ENCODE measurements at places on chromosomes 5 and 9.

DNA sequence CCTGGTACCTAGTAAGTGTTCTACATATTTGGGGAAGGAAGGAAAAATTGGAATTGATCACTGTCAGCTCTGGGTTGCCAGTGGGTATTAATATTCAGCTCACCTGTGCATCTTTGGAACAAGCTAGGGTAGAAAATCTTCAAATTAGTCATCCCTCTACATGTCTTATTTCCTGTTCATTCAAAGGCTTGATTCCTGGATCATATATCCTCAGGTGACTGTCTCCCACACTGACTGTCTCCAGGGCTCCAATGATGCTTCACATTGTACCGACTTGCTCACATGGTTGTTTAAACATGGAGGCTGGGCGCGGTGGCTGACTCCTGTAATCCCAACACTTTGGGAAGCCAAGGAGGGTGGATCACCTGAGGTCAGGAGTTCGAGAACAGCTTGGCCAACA is 11.6 kb upstream of the SUSD1 start:
- DNase-seq: no peak

- DNase-seq: no peak
Measured at GRCh38 chr9:121367306-121368137, 2.5 kb downstream of the STOM start.

GRCh38 chr5:84602371-84602771 is 217.7 kb upstream of the EDIL3 start:
- DNase-seq: no peak

- DNase-seq: no peak
Measured at GRCh38 chr9:16289639-16290038, 580.8 kb downstream of the BNC2 start.

DNA sequence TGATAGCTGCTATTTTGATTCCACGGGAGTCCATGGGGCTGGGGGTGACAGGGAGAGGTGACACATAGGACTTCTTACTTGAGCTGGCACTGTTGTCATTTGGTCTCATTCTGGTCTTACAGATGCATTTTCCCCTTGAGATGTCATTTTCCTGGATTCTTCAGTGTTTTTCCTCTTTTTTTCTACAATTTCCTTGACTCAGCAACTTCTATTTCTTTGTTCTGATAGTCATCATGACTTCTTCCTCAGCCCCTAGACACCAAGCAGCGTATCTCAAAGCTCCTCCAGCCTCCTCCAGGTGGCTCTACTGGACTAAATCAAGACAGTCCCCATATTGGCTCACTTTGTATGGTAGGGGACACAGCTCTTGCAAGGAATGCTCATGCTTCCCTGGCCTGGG is 16.5 kb downstream of the LVRN start:
- no peak for DNase-seq
